ENCODE measurements at places on chromosomes 1 and 21.

GRCh38 chr21:42731264-42732032 is 78.0 kb downstream of the PDE9A start:
- DNase-seq, result no peak

DNA sequence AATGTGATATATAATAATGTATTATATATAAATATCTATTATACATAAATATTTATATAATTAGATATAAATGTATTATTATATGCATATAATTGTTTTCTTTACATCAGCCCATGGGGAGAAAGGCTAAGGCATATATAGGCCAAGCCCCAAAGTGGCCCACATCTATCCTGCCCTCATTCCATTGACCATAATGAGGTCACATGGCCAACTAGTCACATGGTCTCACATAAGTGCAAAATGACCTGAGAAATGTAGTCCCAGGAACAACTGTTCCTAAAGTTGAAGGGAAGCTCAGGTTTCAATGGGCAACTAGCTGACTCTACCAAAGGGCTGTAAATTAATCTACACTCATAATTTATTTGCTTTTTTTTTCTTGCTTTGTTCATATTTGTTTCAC is 14.5 kb upstream of the CCDC185 start:
- no peak for DNase-seq

DNA sequence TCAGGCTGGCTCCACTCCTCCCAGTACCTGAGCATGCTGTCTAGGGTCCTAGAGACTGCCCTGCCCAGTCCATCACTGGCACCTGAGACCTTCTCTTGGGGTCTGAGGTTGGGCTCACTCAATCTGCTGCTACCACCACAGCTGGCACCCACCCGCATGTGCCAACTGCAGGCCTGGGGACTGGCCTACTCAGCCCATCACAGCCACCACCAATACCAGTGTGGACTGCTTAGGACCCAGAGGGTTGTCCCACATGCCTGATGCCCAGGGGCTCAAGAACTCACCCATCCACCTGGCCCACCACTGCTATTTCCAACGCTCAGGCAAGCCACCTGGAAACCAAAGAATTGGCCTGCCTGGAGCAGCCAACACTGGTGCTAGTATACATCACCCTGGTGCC is 63.5 kb downstream of the CYP4B1 start:
- DNase-seq, result no peak

- no peak for DNase-seq
Measured at GRCh38 chr1:30185313-30185712, 538.1 kb downstream of the MATN1 start.

Data from NAMALWA (cell line).